ENCODE measurements at places on chromosomes 12 and 14. TPM values are rescaled to one million over a fixed set of nuclear protein-coding genes. Genes with fewer than 3 reads are reported as not detected.

DNA sequence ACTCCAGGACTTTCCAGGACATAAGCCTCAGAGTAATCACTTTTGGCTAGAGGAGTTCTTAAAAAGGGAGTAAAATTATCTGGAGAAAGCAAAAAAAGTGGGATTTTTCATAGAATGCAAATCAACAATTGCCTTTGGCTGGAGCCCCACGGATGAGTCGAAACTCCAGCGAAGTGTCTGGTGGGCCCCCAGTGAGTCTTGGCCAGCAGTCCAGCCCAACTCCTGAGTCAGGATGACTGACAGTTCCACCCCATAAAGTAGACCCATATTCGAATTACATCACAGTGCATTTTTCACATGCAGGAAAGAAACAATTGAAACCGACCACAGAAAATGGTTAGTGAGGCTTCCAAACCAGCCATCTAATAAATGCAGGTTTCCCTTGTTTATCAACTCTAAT lies 265.7 kb downstream of the BCL11B start:
- no peak for DNase-seq

- no peak for DNase-seq
Observed at GRCh38 chr12:51839310-51839947, 9.1 kb downstream of the FIGNL2 start.

DNA sequence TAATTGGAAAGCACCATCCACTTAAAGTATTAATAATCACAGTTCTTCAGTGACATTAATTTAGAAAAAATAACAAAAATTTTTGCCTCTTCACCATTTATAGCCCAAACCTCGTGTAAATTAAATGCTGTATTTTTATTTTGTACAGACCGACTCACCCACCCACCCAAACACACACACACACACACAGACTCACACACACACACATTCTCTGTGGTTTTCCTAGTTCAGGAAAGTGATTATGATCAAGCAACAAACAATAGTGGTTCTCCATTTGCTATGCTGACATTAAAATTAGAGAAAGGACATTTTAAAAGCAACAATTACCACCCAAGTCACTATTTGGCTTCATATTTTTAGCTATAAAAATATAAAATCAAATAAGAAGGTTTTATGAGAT lies 112.5 kb upstream of the FLRT2 start:
- no peak for DNase-seq

- DNase-seq = no peak
Observed at GRCh38 chr12:65200007-65200665, 30.8 kb downstream of the LEMD3 start.

DNA sequence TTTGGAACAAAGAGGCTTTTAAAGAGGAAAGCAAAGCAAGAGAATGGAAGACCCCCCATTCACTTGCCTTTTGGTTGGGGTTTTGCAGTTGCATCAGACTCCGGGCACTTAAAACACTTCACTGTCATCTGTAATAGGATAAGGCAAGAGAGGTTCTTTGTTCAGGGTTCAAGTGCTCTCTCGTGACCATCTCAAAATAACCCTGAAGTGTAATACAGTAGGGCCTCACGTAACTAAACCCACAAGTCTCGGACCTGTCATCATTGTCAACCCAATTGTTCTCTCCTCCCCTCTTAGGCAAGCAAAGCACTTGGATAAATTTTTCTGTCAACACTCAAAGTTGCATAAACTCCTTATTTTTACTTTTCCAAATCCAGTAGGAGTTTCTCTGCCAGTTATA lies 26.9 kb upstream of the MYBPC1 start:
- no peak for DNase-seq

TARBP2 gene
- total RNA-seq = 53.2 TPM

TAS2R7 gene
- not detected for total RNA-seq

HRK gene
- 0.55 TPM for total RNA-seq

Data from A172 (cell line).